ENCODE measurements at places on chromosomes 7 and 10.
A peak's percentile ranks its signal among the peaks of the same experiment; 100 is the strongest.

- no peak for DNase-seq
Observed at GRCh38 chr7:20602306-20602705, 13.2 kb upstream of the ABCB5 start.

DNA sequence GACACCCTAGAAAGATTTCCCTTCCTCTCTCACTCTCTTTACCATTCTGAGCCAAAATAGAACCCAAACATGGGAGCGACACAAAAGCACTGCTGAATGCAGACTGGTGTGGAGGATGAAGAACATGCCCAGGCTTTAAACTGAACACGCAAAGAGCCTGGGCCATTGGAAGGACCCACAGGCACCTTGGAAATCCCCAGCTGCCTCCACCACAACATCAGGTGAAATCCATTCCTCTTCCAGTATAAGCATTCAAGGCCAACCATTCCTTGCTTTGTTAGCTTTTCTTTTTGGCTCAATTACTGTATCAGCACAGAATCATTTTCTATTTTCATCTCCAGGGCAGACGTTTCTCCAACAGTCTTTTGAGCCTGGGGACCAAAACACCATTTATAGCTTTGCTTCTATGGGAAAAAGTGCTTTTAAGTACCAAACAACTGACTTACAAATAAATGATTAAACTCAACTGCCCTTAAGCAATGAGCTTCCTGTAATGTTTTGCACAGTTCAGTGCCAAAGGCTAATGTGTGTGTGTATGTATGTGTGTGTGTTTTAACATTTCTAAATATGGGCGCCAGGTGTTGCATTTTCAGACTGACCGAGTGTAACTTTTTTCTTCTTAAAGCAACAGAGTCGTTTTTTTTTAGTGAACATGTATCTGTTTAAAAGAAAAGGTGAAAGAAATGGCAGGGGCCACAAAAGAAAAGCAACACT is 16.2 kb upstream of the BLNK start:
- DNase-seq: peak; percentile 64

GRCh38 chr7:44631458-44632115 is 25.2 kb downstream of the OGDH start:
- no peak for DNase-seq

DNA sequence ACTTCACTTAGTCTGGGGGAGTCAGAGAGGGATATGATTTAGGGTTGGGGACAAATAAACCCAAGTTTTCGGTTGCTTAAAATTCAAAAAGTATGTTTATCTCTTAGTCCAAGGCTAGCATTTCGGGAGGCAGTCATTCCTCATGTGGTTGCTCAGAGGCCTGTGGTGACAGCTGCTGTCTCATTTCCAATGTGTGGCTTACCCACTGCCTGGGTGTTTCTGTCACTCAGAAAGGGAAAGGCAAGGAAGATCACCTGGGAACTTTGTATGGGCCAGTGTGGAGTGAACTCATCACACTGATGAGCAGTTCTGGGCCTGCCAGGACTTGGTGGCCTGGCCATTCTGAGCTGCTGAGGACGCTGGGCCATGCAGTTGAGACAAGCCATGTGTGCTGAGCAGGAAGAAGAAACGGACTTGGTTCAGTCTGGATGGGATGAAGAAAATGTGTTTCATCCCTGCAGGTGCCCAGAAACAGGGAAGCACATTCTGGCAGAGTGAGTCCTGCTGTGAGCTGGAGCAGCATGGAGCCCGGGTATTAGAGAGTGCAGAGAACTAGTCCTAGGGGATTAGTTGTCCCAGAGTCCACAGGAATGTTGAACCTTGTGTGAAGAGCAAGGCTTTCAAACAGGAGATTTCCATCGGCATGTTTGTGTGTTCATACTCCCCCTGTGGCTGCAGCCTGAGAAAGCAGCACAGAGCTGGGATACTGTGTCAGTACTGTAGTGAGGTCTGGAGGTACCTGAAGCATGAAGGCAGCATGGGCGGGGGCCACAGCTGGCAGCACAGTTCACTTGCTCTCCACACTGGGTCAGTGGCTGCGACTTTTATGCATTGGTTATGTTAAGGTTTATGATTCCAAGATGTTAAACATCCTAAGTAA is 211.1 kb upstream of the IGFBP3 start:
- DNase-seq: no peak

DNA sequence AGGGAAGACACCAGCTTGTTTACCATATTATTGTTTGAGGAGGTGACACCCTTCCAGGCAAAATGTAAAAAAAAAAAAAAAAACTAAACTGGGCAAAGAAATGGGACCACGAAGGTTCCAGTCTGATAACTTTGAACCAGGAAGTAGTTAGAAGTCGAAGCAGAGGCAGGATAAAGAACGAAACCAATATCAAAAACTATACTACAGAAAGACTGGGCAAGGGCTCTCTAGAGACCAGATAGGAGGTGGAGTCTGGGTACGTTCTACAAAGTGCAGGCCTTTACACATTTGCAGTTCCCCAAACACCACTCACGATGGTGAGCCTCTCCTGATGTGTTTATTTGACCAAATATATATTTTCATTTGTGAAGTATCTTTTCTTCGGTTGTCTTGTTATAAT is 125.7 kb upstream of the CDK1 start:
- DNase-seq: no peak

DNA sequence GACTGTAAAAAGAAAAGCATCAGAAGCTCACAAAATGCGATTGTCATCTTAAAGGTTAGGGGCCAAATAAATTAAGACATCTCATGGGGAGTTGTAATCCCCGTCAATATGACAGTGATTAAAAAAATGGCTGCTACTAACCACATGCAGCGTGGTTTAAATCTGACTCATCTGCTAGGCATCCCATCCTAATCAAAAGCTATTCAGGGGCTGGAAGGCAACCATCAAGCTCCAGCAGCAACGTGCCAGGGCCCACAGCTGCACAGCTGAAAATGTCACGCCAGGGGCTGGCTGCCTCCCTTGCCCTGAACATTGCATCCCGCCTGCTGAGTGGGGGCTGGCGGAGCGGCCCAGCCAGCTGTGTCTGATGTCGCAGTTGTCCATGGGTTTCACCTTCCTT is 66.3 kb upstream of the FRMD4A start:
- peak; percentile 22 for DNase-seq

GRCh38 chr10:119296703-119297102 is 89.3 kb downstream of the GRK5 start:
- no peak for DNase-seq

- DNase-seq: no peak
Observed at GRCh38 chr10:99944860-99945259, 64.9 kb downstream of the DNMBP start.

DNA sequence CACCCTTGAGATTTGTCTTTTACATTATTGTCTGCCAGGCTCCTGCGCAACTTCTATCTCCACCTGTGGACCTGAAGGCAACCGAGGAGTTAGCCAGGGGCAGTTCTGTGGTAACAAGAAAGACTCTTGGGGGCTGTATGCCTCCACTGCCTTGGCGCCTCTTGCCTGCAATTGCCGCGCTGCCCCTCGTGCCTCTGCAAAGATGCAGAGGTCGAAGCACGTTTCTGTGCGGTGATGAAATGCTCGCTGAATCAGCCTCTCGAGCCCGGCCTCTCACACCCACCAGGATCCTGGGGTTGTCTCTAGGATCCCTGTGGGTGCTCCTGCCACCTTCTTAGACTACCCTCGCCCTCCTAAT is 486 bp upstream of the LHFPL3 start:
- DNase-seq: no peak

DNA sequence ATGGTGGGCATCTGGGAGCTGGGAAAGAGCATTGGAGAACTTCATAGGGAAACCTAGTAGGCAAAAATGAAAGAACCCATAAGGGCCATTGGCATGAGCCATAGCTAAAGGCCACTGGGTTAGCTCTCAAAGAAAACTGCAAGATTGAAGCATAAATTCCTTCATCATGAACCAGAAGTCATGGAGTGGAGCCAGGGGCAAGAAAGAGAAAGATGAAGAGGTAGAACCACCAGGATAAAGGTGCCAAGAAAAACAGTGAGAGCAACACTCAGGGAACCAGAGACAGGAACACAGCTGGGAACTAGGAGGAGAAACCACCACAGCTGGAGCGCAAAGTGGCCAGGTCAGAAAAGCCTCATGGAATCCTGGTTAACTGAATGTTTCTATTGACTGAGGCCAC is 11.5 kb upstream of the SGMS1 start:
- DNase-seq: no peak

DNA sequence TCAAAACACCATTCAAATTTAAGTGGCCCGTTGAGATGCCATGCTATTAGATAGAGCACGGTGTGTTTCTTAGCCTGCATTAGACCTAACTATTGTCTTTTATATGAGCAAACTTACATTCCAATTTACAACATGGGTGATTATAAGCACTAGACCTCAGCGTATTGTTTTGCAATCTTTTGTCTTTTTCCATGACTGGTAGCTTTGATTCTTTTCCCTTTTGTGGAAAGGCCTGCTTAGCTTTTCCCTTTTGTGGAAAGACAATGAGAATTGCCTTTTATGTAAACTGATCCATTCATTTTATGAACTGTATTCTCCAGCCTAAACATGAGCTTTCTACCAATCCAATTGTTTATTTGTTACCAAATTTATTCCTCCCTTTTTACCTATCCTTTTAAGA is 823.1 kb downstream of the CCSER2 start:
- DNase-seq: no peak

DNA sequence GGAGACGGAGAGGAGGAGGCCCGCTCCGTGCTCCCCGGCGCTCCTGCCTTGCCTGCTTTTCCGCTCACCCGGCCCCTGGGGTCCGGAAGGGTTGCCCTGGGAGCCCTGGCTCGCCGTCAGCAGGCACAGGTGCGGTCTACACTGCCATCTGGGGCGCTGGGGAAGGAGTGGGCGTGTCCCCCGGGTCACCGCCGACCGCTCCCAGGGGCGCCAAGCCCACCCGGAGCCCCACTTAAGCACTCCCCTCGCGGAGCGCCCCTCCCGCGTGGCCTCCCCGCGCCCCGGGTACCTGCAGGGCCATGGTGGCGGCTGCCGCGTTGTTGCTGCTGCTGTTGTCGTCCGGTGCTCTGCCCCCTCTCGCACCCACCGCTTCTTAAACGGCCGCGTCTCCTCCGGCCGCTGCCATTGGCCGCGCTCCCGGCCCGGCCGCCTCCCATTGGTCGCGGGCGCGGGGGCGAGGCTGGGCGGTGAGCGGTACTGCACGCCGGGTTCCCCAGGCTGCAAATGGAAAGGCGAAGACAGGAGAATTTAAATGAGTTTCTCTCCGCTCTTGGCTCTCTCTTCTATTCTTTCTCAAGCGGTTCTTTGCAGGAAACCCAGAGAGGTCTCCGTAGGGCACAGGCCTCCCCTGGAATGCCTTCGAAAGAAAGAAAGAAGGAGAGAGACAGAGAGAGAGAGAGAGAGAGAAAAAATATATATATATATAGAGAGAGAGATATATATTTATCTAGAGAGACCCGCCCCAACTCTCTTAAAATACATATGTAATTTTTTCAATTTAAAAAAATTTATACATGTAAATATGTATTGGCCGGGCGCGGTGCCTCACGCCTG is at the start of gene ACBD7:
Gene ACBD7, minus strand, starts transcription at position 349 of the 834 bp plus-strand sequence. Its CDS starts 48 bp downstream, at position 301.
- peak; percentile 71 for DNase-seq

DNA sequence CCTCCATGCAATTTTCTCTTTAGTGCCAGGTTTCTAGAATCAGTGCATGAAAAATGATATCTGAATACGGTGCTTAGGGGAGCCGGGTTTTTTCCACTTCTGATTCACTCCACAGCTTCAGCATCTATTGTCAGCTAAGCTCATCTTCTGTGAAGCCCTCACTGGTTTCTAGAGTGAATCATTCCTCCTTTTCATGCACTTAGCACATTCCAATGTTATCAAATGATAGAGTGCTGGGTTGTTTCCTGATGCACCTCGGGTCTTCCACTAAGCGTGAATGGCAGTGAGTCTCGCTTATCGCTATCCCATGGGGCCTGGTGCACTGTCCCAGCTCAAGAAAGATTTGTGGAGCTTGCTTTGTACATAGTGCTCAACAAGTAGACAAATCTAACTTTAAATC is 170.9 kb upstream of the RHEB start:
- DNase-seq: no peak

DNA sequence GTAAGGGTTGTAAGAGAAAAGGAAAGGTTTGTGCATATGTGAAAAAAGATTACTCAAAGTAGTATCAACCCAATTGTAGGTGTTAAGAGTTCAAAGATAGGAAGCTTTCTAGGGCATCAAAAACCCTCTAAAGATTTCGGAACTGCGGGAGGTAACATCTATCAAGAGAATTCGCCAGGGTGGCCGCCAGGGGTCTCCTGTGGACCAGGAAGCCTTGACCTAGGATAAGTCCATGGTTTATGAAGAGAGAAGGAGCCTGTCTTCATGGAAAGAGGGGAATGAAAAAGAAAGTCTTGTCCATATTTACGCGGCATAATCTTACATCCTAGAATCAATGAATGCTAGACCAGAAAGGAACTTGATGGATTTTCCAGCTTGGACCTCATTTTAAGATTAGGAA is 140.7 kb upstream of the CALCR start:
- DNase-seq: peak; percentile 22

DNA sequence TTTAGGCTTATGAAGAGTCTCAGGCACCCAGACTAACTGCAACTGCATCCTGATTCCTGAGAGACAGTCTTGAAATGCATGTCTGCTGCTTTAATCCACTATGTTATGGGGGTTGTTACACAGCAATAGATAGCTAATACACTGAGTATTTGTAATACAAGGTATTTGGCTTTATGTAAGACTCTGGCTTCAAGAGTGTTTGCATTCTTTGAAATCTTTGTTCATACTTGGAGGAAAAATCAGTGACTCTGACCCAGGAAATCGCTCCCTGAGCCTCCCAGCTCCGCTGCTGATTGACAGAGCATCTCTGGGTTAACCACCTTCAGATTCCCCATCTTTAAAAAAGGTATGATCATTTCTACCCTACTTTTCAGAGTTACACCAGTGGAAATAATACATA is 133.9 kb downstream of the MTPAP start:
- DNase-seq: no peak

- no peak for DNase-seq
Observed at GRCh38 chr10:11319990-11320602, 291.4 kb downstream of the USP6NL start.

DNA sequence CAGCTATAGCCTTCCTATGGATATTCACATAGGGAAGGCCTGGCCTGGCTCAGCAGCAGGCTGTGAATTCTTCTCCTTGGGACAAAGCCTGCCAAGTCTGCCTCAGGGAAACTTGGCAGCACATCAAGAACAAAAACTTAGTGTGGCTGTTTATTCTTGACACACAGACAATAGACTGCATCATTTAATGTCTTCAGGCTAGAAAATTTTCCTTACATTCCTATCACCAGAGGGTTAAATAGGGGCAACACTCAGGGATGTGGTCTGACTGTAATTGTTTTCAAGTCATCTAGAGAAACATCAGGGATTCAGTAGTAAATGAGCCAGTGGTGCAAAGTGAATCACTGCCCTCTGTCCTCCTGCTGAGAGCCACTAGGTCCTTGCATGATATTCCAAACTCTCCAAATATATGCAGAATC is 137.3 kb downstream of the SEMA3C start:
- no peak for DNase-seq

GRCh38 chr10:53357587-53357986 is 585.0 kb upstream of the MBL2 start:
- DNase-seq: no peak

GRCh38 chr7:105805447-105806019 is 70.9 kb downstream of the ATXN7L1 start:
- DNase-seq: no peak

GRCh38 chr7:28419716-28420115 is 7.4 kb downstream of the CREB5 start:
- DNase-seq: no peak
